ENCODE measurements at places on chromosomes 7 and 10.

DNA sequence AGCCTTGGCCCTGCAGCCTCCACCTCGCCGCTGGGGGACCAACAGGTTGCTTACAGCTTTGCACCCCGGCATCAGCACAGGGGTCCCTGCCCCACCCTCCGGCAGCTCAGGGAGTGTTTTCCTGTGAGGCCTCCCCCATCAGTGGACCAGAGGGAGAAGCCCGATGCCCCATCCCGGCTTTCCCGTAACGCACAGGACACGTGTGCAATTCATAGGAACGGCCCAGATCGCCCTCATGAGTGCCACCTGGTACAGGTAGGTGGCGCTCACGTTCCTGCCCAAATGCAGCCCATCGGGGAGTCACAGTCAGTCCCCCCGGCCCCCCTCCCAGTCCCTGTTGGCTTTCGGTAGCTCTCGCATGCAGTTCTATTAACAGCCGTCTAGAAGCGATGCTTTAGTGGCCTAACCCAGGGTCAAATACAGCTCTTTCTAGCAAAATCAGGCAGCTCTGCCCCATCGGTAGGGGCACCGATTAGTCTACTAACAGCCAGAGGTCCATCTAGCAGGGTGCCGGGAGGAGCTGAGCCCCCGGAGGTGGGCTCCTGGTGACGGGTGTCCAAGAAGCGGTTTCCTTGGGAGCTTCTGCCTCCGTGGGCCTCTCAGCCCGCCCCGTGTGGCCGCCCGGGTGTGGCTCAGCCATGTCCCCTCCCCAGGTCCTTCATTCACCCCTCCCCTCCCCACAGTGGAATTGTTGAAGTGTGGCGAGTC, 48.4 kb upstream of the GTF2IRD1 start:
- DNase-seq: no peak

DNA sequence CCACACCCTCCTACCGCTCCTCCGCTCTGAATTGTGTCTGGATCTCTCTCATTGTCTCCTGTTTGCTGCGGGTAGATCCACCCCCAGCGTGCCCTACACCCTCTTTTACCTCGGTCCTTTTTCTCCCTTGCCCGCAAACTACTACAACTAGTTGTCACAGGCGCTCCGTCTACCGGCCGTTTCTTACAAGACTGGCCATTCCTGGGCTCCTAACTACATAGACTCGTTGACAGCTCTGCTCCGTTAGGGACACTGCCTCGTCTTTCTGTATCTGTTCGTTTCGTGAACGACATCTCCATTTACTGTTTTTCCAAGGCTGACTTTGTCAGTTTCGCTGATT, 786 bp downstream of the TAF3 start:
- DNase-seq: no peak

DNA sequence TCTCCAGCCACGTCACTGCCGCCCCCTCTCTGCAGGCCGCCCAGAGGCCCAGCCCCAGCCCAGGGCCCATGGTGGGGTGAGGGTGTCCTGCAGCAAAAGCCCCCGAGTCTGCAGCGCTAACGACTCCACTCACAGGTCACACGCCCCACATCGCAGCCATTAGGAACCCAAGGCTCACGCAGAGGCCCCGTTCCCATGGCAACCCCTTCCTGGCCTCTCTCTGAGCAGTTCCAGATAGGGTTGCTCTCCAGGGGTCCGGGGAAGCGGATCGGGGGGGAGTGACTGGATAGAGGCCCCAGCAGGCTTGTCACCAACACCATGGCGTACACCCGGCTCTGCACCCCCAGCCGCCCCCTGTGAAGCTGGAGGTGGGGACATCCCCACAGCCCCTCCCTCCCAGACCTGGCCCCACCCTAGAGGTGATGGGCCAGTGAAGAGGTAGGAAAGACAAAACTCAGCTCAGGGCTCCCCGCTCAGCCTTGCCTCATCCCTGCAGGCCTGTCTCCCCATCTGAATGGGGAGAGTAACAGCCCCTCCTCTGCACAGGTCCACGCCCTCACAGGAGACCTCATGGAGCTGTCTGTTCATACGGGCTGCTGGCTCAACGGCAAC, 41.2 kb downstream of the TNRC18 start:
- peak; percentile 27 for DNase-seq

DNA sequence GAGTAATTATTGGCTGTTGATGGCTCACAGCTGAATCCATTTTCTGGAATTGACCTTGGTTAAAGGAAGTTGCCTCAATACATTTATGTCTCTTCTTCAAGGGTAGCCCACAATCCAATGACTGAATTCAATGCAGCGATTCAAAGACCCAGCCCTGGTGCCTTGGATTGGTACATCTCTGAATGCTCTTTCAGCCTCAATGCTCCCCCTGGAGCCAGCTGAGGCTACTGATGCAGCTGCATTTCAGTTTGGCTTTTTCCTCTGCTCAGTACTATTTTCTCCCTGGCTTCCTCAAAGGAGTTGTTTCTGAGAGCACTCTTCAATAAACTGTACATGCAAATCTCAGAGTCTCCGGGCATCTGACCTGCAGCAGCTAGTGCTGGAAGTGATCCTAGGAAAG, 633 bp upstream of the EBLN1 start:
- no peak for DNase-seq

DNA sequence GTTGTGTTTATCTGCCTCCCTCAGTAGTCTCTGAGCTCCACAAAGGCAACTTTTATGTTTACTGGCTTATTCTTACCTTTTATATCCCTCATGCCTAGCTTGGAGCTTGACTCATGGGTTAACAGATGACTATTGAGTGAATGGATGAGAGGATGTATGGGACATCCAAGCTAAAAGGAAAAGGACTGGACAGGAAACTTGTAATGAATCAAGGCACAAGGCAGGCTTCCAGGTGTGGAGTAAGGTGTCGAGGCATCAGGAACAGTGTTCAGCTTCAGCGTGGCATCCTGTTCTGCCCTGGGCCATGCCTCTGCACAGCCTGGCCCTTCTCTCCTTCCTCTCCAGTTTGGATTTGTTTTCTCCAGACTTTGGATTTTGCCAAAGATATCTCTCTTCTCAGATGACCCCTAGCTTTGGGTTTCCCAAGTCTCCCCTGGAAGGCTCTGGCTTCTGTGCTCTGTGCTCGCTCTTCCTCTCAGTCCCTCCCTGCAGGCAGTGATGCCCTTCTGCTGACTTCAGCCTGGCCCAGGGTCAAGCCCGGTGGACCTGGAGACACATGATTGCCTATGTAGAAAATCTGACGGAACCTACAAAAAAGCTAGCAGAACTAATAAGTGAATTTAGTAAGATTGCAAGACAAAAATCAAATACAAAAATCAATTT, 367.3 kb downstream of the CXCL12 start:
- no peak for DNase-seq

DNA sequence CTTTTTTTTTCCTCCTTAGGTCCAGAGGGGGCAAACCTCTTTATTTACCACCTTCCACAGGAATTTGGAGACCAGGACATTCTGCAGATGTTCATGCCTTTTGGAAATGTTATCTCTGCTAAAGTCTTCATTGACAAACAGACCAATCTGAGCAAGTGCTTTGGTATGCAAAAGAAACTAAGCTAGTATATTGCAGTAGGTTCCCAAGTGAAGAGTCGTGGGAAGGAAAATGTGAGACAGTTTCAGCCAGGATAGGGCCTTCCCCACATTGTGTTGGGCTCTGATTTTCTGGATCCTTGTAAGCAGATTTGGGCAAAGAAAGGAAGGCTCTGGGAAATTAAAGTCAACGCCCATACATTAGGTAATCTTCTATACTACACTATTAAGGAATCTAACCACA, 285.6 kb downstream of the USP6NL start:
- DNase-seq: peak; percentile 27

DNA sequence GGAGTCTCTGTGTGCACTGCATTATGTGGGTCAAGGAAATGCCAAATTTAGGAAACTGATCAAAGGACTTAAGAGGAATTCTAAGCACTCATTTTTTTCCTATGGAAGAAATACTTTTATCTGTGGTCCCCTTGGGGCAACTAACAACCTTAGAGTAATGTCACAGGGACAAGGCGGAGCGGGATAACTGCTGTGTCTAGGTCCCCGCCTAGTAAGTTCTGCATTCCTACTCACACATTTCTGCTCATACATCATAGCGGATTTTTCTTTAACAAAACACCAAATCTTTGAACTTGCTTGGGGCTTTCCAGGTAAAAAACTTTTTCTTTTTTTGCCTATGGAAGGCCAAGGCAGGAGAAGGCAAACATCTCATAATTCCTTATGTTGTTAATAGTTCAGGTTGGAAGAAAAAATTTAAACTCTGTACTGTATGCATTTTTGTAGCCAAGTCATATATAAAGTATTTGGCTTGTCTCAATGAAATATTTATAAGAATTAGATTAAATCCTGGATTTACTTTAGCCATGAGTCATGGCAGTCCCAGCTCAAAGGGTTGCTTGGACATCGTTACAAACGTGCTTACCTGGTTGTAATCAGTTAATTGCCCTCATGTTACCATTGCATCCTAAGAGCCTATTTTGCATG, 285.0 kb downstream of the PHTF2 start:
- no peak for DNase-seq

DNA sequence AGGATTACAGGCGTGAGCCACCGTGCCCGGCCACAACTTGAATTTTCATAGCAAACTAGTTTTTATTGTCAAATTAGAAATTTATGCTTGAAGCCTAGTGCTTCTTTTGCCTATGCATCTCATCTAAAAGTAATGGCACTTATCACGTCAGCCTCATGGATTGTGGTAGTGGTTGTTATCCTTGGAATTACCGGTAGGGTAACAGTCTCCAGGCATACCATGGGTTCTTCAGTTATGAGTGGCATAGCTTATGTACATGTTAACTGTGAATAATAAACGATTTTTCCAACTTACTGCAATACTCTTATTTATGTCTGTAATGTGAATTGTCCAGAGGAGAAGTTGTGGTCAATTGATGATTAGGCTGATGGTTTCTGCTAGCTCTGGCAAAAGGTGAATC, 63.1 kb downstream of the BMPR1A start:
- no peak for DNase-seq

DNA sequence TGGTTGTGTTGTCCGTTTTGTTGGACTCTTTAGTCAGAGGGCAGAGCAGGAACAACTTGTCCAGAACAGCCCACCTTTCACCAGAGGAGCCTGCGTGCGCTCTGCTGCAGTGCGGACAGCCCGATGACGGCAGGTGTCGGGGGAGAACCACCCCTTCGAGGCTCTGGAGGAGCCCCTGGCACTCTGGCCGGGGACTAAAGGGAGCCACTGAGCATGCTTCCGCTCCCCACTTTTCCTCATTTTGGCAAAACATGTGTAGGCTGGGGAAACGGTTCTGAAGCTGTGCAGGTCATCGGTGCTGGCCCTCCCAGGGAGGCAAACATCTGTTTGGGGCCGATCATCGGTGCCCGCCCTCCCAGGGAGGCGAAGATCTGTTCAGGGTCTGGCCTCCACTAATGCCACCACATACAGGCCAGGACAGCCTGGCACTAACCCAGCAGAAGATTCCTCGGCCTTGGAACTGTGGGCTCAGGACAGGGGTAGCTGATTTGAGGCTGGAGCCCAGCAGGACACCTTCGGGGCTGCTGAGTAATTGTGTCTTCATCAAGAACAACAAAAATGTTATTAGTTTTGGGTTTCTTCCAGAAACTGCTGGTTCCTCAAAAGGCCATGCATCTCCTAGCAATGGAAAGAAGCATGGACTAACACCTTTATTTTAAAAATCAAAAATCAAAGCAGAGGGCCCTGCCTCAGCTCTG, 124.4 kb upstream of the TCERG1L start:
- no peak for DNase-seq

GRCh38 chr7:37973915-37974314, 53.5 kb downstream of the EPDR1 start:
- DNase-seq: no peak

DNA sequence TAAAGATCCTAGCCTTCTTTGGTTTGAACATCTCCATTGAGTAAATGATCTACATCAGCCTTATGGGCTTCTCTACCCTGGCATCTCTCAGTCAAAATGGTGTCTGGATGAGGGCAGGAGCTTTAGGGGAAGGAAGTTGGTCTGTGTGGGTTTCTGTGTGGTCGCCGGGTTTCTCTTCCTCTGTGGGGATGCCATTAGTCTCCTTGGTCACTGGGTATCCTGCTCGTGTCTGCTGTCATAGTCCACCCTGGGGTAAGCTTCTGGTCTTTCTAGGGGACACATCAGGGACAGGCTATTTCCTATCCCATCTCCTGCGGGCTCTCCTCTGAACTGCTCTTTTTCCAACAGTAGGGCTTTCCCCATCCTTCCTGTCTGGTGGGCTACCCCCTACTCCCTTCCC, 150.3 kb upstream of the NPY start:
- DNase-seq: no peak

GRCh38 chr10:75679536-75679935, 248.1 kb downstream of the LRMDA start:
- DNase-seq: no peak

DNA sequence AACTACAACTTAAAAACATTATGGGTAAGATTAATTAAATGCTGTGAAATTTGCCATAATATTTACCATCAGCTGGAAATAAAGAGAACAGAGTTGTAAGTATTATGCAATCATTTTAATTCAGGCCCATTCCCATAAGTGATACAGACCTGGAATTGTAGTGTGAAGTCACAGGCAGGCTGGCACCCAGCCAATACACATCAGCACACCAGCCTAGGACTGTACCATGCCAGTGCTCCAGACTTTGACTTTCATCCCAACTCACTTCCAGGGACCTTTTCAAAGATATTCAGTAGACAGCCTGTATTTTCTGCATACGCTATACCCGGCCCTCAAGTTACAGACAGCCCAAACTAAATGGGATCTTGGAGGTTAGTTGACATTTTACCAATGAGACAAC, 143.3 kb downstream of the TES start:
- no peak for DNase-seq

DNA sequence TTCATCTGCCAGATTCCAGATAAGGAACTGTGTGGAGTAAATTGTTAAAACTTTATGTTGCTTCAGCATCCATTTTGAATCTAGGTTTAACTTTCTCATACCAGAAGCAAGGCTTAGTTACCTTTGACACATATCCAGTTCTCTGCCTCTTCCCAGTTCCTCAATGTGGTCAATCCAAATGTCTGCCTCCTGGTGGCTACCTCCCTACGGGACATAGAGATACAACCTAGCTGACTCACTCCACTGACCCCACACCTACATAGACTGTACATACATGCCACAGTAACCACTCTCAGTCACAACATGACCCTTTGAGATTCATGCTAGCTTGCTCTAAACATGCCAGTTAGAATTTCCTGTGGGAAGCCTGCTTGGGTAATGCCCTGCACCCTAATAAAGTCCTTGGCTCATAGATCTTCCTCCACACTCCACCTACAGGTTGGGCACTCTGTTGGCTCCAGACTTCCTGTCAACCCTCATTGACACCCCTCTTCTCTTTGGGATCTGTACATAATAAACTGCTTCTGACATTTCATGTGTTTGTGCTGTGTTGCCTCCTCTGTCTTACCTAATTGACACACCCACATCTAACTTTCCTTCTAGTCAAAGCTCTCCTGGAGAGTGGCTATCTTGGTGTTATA, 278.1 kb downstream of the HTR7 start:
- DNase-seq: no peak

Data from fibroblast of skin of left quadriceps (primary cell).